ENCODE measurements at places on chromosomes 7 and 10.
A peak's percentile ranks its signal among the peaks of the same experiment; 100 is the strongest.

DNA sequence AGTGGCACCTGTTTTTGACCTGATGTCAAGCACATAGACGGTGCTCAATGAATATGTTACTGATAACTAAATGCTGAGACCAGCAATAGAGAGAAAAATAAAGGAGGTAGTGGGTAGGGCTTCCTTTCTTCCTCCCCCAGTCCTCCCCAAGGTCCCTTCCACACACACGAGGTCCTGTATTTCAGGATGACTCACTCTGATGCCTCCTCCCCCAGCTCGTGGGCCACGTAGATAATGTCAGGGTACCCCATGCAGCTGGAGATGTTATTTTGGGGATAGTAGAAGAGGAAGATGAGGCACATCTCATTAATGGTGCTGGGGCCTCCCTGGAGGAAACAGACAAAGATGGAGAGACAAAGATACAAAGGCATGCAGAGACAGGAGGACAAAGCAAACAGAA lies 17.3 kb downstream of the PRSS58 start:
- no peak for DNase-seq

DNA sequence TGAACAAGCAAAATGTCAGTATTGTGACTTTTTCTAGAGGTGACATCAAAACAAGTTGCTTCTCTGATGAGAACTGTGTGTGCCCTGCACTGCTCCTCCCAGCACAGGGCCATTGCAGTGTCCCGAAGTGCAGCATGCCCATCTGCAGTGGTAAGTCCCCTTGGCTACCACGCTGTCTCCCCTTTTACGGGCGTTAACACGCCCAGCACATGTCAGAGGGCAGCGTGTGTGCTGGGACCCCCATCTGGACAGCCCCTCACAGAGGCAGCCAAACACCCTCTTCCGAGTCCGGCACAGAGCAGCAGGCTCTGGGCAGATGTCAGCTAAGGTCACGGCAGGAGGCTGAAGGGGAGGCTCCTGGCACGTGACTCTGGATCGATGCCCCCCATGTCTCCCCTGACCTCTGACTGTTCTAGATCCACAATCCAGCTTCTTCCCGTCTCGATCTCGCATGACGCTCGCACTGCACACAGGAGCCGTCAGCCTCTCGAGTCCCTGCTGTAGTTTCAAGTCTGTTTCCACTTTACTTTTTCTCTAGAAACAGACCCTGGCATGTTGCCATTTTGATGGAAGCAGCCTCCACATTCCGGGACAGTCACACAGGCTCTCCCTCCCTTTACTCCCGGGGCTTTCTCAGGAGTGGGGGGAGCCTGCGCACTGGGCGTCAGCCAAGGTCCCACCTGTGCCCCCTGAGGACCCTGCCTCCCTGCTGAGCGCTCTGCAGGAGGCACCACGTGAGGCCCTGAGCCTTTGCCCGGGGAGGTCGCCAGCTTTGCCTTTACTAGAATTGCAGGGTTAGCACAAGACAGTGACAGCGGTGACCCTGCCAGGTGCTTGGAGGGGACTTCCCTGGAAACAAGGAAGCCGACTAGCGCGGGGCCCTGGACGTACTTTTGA lies 133.8 kb downstream of the TCERG1L start:
- no peak for DNase-seq

GRCh38 chr10:13637303-13637856 lies 50.6 kb downstream of the PRPF18 start:
- no peak for DNase-seq

GRCh38 chr10:95242581-95243317 lies 48.1 kb downstream of the PDLIM1 start:
- no peak for DNase-seq

GRCh38 chr10:20593649-20594048 lies 303.5 kb downstream of the NEBL start:
- DNase-seq = no peak

- DNase-seq = no peak
Observed at GRCh38 chr10:13720699-13721098, 133.9 kb downstream of the PRPF18 start.

- no peak for DNase-seq
Observed at GRCh38 chr10:62819141-62819920, 3.2 kb upstream of the EGR2 start.

GRCh38 chr7:54802841-54803240 lies 43.8 kb upstream of the SEC61G start:
- DNase-seq = no peak

GRCh38 chr7:86972072-86972471 lies 87.4 kb downstream of the ELAPOR2 start:
- DNase-seq = no peak

GRCh38 chr10:28343252-28343651 lies 40.4 kb upstream of the MPP7 start:
- DNase-seq = no peak

GRCh38 chr10:51672039-51672535 lies 27.3 kb downstream of the CSTF2T start:
- DNase-seq = no peak

DNA sequence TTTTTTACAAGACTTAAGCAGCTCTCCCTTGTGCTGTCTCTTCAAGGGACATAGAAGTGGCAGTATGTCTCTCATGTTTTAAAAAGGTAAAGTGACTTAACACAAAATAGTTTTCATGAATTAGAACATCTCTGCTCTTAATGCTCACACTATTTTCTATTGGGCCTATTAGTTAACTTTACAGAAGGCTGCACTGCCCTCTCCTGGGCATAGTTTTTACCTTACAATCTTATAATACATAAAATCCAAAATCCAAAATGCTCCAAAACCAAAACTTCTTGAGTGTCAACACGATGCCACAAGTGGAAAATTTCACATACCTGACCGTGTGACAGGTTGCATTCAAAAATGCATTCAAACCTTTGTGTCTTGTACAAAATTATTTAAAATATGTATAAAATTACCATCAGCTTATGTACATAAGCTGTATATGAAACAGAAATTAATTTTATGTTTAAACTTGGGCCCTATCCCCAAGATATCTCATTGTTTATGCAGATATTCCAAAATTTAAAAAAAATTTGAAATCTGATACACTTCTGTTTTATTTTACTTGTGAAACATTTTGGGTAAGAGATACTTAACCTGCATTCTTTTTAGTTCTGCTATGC lies 25.8 kb downstream of the TES start:
- peak; percentile 18 for DNase-seq

- no peak for DNase-seq
Observed at GRCh38 chr10:84254552-84255478, 10.0 kb downstream of the RGR start.

- DNase-seq = no peak
Observed at GRCh38 chr10:4758256-4758655, 67.8 kb upstream of the AKR1E2 start.

DNA sequence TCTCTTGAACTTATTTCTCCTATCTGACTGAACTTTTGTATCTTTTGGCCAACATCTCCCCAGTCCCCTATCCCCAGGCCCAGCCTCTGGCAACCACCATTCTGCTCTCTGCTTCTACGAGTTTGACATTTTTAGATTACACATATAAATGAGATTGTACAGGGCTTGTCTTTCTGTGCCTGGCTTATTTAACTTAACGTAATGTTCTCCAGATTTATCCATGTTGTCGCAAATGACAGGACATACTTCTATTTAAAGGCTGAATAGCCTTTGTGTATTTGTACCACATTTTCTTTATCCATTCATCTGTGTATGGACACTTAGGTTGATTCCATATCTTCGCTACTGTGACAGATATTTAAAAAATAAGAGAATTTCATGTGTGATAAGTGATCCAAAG lies 98.6 kb downstream of the LSMEM1 start:
- DNase-seq = no peak

- no peak for DNase-seq
Observed at GRCh38 chr7:2019711-2020511, 212.8 kb downstream of the MAD1L1 start.

DNA sequence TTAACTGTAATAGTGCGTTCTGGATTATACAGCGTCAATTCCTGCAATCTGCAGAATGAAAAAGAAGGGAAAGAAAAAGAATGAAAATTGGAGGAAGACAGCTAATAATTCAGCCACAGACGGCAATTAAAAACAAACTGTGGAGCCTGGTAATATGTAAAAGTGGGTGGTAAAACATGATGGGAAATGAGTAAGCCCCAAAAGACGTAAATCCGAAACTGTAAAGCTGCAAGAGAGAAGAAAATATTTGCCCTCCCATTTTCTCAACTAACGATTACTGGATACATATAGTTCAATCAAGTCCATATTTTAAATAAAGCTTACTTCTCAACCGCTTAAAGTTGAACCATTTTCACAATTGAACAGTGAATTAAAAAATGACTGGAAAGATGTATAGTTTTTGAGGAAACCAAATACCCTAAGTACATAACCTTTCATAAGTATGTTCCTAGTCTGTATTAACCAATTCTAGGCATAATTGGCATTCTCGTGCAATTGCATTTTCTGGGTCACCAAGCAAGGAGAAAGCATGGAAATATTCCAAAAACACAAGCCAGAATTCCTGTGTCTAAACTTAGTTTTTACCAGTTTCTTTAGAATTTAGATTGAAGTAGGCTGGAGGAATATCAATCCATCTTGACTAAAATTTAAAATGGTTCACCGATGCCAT lies 44.8 kb downstream of the MALSU1 start:
- DNase-seq = no peak

DNA sequence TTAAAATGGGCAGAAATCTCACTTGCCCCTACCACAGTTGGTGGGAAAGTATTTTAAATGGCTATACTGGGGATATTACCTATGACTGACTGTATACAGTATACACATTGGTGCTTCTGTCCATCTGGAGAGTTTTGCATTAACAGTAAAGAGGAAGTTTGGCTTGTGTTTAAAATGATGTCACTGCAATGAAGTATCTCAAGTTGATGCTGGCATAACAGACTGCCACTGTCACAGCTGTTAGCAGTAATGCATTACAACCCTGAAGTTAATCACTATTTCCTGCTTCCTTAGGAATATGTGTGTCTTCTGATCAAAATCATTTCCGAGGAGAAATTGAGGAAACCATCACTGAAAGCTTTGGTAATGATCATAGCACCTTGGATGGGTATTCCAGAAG lies 1.9 kb downstream of the DKK1 start:
- no peak for DNase-seq

- DNase-seq = no peak
Observed at GRCh38 chr7:82056282-82056681, 286.4 kb upstream of the HGF start.

DNA sequence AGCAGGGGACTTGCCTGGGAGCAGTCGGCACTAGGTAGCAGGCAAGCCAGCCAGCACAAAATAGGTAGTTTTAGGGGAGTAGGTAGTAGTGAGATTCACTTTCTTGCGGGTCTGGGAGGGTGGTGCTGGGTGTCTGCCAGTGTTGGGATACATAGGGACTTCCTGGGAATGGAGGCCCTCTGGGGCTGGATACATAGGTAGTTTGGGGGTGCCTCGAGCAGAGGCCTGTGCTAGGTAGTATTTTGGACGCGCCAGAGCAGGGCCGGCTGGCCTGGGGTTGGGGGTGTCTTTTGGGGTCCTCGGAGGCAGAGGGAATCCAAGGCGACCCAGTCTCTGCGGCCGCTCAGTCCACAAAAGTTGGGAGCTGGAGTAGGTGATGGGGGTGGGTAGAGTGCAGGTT lies 2.0 kb upstream of the HOXA3 start:
- no peak for DNase-seq

GRCh38 chr7:43747328-43748105 lies 11.0 kb upstream of the BLVRA start:
- no peak for DNase-seq

- no peak for DNase-seq
Observed at GRCh38 chr10:132641401-132641800, 103.8 kb downstream of the INPP5A start.

- DNase-seq = no peak
Observed at GRCh38 chr10:46539596-46540411, 16.7 kb downstream of the GPRIN2 start.

GRCh38 chr7:1603346-1604225 lies 33.8 kb upstream of the PSMG3 start:
- DNase-seq = no peak

DNA sequence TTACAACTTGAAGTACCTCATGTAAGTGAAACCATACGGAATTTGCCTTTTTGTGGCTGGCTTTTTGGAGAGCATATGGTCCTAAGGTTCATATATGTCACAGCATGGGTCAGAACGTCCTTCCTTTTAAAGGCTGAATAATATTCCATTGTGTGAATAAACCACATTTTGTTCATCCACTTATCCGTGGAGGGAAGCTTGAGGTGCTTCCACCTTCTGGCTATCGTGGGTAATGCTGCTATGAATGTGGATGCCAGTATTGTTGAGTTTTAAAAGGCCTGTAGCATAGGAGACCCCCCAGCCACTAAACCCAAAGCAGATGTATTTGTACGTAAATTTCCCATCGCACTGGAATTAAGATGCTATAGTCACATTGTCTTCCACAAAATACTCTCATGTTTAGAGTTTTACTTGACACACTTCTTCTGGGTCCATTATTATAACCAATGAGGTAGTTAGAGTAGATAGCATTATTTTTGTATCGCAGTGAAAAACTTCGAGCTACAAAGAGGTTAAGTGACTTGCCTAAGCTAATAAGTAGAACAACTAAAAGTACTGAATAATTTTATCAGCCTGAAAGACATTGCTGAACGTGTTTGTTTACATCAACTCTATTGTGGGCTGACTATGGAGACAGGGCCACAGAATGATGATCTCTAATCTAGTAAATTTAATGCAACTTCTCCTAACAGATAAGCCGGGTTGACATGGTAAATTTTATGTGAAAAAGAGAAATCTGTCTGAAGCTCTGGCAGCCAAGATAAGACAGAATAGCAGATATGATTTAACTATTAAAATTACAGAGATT lies 183.0 kb upstream of the CTBP2 start:
- no peak for DNase-seq

DNA sequence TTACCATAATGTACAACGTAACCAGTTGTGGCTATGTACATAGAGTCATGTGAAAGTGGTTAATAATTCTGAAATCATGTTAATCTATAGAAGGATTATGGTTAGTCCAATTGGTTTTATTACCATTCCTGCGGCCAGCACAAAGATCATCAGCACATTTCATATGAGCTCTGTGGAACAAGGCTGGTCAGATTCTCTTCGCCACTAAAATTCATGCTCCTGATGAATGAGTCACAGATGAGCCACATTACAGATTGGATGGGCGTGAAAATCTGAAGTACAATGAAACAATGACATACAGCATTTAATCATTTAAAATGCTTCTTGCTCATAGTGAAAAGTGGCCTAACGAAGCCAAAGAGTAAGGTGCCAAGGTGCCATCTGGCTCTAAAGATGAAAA lies 716.2 kb upstream of the PHF14 start:
- no peak for DNase-seq

GRCh38 chr10:63441404-63441803 lies 24.4 kb downstream of the JMJD1C start:
- DNase-seq = no peak

DNA sequence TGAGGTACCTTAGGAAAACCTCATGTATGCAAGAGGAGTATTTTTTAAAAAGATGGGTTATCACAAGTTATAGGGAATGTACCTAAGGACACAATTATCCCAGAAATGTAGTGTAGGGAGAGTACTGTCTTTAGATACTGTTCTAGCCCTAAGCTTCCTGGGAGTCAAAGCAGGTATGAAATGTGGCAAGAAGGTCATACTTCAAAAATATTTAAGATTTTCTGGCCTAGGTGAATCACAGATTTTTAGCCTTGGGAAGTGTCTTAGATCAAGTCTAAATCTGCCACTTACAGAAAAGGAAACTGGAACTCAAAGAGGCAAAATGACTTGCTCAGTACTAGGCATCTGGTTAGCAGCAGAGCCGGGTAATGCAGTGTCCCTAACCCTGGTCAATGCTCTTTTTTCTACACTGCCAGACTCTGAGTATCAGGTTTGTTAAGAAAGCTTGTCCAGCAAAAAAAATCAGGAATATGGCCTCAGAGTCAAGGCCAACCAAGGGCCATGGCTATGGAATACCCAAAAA lies 13.9 kb downstream of the PIK3AP1 start:
- no peak for DNase-seq

All from NCI-H2107 (cell line).